Astrocyte (in vitro differentiated cells and primary cell): ENCODE measurements at places on chromosomes 1 and 21. TPM values are rescaled to one million over a fixed set of nuclear protein-coding genes. Genes with fewer than 3 reads are reported as not detected.

- peak; percentile 3 for DNase-seq
- H3K4me3 ChIP-seq = no peak overlapping the region
- peaks cover 10% of the 10 kb centered on the region for H3K4me1 ChIP-seq
- no peaks in the 10 kb centered on the region for H3K27me3 ChIP-seq
- H3K27ac ChIP-seq = no peak overlapping the region
These were observed 35.4 kb upstream of the CD1D start for GRCh38 chr1:158145173-158145719.

GRCh38 chr1:60274422-60275290, 201.1 kb upstream of the C1orf87 start:
- H3K27ac ChIP-seq = no peak overlapping the region
- H3K4me1 ChIP-seq = peaks cover 3% of the 10 kb centered on the region
- no peak overlapping the region for H3K4me3 ChIP-seq
- DNase-seq = no peak
- no peaks in the 10 kb centered on the region for H3K36me3 ChIP-seq

DNA sequence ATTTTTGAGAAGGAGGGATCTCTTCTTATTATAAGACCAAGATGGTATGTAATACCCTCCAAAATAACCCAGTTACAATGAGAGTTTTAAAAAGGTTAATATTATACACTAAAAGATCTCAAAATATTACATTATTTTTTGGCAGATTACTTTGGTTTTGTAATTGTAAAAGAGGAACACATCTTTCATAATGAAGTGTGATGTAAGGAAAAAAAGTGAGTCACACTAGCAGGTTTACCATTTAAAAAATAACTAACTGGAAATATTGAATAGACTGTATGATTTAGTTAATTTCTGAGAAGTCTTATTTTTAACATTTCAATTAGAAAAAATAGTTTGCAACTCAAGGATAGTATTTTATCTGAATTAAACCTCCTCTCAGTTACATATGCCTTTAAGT, 1.1 kb downstream of the F5 start:
- no peaks in the 10 kb centered on the region for H3K4me1 ChIP-seq
- no peak for DNase-seq
- H3K27me3 ChIP-seq = peaks cover 9% of the 10 kb centered on the region

- no peaks in the 10 kb centered on the region for H3K27me3 ChIP-seq
- H3K36me3 ChIP-seq = no peaks in the 10 kb centered on the region
- peaks cover 4% of the 10 kb centered on the region for H3K4me1 ChIP-seq
These were observed 192.3 kb upstream of the ADGRL4 start for GRCh38 chr1:79198832-79199231.

The GNG4 gene
- total RNA-seq = 2.6 and 3.8 TPM in 2 replicates
